ENCODE measurements at places on chromosomes 11 and 22.

DNA sequence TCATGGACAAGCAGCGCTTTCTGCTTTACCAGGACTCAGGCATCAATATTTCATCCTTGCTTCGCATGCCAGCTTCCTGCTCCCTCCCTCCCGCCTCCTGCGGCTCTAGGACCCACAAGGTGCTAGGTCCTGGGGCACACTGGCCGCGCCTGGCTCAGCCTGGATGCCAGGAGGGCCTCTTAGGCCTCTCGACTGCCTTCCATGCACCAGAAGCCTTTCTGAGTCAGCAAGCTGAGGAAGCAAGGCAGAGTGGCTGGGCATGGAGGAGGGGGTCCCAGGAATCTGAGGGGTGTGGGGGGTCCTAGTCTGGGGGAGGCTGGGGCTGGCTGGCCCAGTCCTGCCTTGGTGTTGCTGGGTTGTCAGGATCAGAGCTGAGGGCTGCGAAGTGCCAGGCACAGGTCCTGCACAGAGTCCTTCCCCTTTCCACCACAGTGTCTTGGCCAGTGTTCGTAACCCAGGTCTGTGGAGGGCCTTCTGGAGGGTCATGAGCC is 61.0 kb upstream of the THY1 start:
- no peak for DNase-seq

DNA sequence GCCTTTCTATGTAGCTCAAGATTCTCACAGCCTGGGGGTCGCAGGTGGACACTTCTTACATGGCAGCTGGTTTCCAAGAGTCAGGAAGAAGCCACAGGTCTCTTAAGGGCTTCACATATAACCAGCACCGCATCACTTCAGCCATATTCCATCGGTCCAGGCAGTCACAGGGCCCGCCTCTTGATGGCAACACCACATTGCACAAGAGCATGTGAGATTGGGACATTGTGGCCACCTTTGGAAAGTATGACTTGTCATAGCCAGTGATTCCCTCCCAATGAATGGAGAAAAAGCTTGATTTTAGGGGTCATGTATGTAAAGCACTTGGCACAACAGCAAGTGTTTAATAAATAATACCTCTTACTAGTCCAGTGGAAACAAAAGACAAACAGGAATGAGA is 98.3 kb downstream of the NCAM1 start:
- DNase-seq: no peak

- DNase-seq: no peak
Measured at GRCh38 chr11:94669023-94669422, 99.1 kb upstream of the AMOTL1 start.

- no peak for DNase-seq
Measured at GRCh38 chr11:111913031-111913861, 712 bp downstream of the HSPB2 start.

GRCh38 chr22:21760640-21761039 is 25.0 kb upstream of the YPEL1 start:
- DNase-seq: no peak

DNA sequence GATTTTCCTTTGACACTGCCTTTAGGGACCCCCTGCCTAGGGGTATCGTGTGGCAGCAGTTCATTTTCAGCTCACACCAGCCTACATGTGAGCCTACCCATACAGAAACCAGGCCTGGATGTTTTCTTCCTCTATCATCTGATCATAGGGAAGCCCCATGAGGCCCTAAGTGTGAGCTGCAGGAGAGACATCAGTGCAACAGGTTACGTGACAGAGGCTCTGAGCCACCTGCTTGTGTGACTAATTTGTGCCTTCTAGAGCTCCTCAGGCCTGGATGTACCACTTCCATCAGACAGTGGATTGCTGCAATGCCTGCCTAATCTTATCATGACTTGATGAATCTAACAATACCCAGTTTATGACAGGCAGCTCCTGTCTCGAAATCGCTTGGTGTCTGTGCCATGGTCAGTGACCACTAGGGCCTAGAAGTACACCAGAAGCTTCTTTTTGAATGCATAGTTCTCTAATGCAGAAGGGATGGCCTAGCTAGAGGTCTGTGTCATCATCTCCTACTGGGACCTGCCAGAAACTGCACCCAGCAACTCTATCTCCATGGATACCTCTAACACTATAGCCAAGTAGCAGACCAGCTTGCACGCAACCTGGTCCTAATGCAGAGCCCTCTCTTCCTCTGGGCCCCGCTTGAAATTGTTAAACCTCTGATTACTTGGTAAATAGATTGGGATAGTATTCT is 109.7 kb upstream of the CLPB start:
- DNase-seq: no peak

GRCh38 chr11:2390091-2390724 is 10.3 kb upstream of the TSSC4 start:
- DNase-seq: no peak

- no peak for DNase-seq
Measured at GRCh38 chr11:70247710-70248072, 22.8 kb upstream of the PPFIA1 start.

DNA sequence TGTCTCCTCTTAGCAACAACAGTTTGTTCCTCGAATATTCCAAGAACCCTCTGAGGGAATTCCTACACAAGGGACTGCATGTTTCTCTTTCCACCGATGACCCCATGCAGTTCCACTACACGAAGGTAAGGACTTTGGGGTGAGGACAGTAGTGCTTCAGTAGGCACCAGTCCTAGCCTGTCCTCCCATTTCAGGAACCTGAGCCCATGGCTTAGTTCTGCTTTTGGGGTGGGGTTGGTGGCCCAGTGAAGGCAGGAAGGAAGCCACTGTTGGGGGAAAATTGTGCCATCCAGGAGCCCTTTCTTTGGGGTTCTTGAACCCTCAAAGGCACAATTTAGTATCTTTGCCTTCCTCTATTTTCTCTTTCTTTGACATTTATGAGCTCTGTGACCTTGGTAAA is 38.2 kb downstream of the RNF141 start:
- DNase-seq: no peak

- no peak for DNase-seq
Measured at GRCh38 chr11:70608568-70609470, 210.5 kb downstream of the CTTN start.

GRCh38 chr22:43396934-43397457 is 14.8 kb upstream of the MPPED1 start:
- no peak for DNase-seq

- DNase-seq: no peak
Measured at GRCh38 chr11:28631148-28631547, 523.0 kb downstream of the METTL15 start.

DNA sequence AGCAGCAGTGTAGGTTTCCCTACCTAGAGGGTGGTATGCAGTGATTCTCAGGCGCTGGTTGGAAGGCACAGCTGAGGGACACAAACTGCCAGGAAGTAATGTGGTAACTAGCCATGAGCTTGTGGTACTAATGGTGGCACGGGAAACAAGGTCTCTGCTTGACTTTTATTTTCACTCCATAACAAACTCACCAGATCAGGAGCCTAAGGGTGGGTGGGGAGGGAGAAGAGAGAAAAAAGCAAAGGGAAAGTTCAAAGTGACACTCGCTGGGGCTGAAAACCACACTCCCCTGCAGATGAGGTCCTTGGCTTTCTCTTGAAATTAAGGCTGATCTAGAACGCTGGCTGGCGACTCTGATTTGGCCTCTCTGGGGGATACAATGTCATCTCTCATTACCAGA is 22.0 kb downstream of the TRAF6 start:
- DNase-seq: no peak

DNA sequence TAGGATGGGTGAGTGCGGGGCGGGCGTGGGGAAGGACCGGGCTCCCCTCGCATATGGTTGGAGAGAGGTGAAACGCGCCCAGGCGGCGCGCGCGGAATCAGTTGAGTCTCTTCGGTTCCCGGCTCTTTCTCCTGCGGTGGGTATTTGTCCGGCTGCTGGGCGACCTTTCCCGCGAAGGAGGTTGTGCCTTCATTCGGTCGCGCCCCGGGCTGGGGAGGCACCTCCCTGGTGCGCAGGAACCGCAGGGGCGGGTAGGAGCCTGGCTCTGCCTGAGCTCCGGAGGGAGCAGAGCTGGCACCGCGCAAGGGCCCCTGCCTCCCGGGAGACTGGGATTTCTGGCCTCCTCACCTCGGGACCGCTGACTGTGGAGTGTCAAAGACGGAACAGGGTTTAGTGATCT is 27.5 kb downstream of the SAA4 start:
- DNase-seq: no peak

- no peak for DNase-seq
Measured at GRCh38 chr11:130850185-130850944, 65.9 kb downstream of the SNX19 start.

DNA sequence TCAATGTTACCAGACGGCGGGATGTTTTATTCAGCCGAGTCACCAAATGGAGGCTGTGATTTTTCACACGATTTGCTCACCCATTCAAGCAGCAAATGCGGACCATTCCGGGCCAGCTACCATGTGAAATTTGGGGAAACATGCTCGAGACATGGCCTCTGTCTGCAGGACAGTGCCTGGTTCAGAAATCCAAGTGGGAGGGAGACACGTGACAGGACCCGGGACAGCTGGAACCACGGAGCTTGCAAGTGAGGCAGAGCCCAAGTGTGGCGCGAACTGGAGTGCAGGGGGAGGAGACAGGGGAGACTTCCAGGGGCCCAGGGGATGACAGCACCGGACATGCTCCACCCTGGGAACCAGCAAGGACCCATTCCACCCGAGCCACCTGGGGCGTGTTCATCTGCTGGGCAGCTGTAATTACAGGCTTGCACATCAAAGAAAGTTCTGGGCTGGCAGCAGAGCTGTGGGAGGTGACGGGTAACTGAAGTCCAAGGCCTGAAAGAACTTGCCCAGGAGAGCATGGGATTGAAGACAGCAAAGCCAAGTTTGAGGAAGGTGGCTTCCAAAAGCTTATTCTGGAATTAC is 16.5 kb downstream of the CERK start:
- no peak for DNase-seq

DNA sequence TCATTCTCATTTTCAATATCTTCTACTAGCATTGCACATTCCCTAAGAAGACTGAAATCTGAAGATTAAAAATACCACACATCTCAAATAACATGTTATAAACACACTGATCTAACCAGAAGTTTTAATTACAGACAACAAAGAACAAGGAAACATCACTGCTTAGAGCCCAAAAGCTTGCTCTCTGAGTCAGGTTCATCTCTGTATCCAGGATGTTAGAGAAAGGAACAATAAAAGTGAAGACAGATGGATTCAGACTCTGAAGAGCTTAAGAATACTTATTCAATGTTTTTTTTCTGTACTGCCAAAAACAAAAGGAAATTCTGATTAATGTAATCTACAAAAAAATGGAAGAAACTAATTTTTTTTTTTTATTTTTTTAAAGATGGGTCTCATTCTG is 16.5 kb downstream of the RDX start:
- DNase-seq: no peak

GRCh38 chr11:130802567-130802966 is 113.7 kb downstream of the SNX19 start:
- DNase-seq: no peak

DNA sequence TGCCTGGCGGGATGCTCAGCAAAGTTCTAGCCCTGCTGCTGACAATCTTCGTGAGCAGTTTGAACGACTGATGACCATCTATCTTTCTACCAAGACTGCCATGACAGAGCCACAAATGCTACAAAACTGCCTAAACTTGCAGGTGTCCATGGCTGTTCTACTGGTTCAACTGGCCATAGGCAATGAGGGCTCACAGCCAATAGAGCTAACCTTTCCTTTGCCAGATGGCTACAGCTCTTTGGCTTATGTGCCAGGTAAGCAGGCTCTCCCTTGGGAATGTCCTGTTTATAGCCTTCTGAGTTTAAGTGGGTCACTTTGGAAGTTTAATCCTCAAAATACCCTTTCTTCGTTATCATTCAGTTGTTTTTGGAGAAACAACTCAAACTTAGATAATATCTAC is 20.1 kb downstream of the UBE4A start:
- DNase-seq: no peak

DNA sequence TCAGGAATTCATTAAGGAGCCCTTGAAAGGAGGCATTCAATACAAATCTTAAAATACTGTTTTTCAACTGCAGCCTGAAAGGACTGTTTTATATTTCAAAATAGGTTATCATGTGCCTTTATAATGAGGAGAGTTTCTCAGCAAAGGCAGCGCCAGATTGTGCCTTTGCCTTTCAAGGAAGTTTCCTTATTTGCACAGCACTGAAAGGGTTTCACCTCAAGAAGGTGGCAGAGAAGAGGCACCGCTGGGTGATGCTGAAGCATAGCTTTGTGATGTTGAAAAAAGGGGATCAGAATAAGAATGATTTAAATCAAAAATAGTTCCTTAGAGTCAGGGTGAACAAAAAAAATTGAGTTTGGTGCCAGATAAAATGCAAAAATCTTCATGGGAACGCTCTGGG is 601.0 kb upstream of the KIRREL3 start:
- no peak for DNase-seq

- DNase-seq: no peak
Measured at GRCh38 chr11:47233989-47234668, 14.5 kb downstream of the ACP2 start.

GRCh38 chr11:93773045-93773477 is 11.0 kb upstream of the MED17 start:
- no peak for DNase-seq

- DNase-seq: no peak
Measured at GRCh38 chr11:35614939-35615569, 3.2 kb upstream of the FJX1 start.

DNA sequence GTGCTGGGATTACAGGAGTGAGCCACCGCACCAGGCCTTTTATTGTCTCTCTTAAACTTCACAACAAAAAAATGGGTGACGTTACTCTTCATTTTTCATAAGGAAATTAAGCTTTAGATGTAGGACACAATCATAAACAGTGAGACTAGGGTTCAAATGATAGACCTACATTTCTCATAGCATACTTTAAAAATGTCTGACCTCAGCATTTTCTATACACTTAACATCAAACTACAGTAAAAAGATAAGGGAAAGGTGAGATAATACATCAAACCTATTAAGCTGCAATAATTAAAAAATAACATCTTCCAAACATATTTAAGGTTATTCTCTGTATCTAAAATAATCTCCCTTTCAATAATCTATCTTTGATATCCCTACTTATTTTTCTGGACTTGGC is 914.2 kb downstream of the FAM181B start:
- no peak for DNase-seq

DNA sequence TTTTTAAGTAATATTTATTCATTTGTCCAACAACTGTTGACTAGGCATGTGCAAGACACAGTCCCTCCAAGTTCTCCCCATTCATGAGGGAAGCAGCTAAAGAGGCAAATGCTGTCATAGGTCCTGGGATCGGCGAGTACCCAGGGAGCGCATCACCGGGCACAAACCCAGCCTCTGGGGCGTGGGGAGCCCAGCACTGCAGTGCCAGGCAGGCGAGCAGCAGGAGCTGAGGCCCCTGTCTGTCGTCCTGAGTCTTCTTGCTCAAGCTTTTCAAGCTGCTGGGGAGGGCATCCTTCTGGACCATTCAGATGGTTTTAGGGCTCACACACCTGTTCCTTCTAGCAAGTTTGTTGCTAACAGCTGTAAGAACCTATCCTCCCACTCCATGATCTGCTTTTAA is 62.1 kb downstream of the PPFIA1 start:
- no peak for DNase-seq

Measured in stimulated activated naive CD8-positive, alpha-beta T cell treated with anti-CD3 and anti-CD28 coated beads, Interleukin-15, amount 100 ng/mL, for 72 hours (primary cell).